CD4-positive, alpha-beta T cell (primary cell): ENCODE measurements at places on chromosomes 16 and 17. TPM values are rescaled to one million over a fixed set of nuclear protein-coding genes. Genes with fewer than 3 reads are reported as not detected.

MFAP4 gene
- not detected for total RNA-seq

XAF1 gene
- total RNA-seq, result 24.9 TPM

NTN1 gene
- 0.08 TPM for total RNA-seq

MMP25 gene
- total RNA-seq, result 0.80 TPM

GRCh38 chr16:19737306-19738038 lies 19.4 kb downstream of the IQCK start:
- DNase-seq, result no peak

- DNase-seq, result no peak
Measured at GRCh38 chr17:21505819-21506815, 130.0 kb downstream of the KCNJ12 start.

GRCh38 chr16:6656760-6657159 lies 675.9 kb upstream of the RBFOX1 start:
- no peak for DNase-seq

DNA sequence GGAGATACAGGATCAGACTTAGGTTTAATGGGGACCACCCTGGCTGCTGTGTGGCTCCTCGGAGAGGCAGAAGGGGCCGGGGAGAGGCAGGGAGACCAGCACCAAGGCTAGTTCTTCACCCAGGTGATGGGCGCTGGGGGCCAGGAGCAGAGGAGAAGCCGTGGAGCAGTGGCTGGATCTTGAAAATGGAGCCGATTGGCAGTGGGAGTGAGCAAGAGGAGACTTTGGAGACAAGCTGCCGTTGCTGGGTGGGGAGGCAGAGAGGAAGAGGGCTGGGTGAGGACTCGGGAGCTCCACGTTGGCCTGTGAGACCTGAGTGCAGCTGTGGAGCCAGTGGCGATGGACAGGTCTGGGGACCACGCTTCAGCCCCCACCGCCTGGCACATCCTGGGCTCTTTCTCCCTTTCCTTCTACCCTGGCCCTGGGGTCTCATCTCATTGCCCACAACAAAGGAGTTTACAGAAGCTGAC lies 9.0 kb downstream of the RAB11FIP4 start:
- no peak for DNase-seq

DNA sequence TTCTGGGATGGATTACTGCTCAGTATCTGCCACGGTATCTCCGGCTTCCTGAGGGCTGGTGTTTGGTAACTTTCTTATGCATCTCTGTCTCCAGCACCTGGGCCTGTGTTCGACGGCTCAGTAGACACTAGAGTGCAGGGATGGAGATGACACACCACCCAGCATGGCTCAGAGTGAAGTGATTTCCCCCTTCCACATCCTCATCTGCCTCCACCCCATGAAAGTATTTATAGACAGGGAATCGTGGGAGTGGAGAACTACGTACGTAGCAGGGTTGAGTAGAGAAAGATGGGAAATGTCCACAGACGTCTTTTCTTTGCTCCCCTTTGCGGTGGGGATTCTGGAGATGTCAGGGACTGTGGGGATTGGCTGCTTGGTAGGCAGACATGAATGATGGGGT lies 11.8 kb upstream of the SLC25A19 start:
- DNase-seq, result no peak
